ENCODE measurements at places on chromosomes 12 and 14.
A peak's percentile ranks its signal among the peaks of the same experiment; 100 is the strongest.

- DNase-seq: no peak
Measured at GRCh38 chr12:92145481-92145730, 240 bp downstream of the BTG1 start.

DNA sequence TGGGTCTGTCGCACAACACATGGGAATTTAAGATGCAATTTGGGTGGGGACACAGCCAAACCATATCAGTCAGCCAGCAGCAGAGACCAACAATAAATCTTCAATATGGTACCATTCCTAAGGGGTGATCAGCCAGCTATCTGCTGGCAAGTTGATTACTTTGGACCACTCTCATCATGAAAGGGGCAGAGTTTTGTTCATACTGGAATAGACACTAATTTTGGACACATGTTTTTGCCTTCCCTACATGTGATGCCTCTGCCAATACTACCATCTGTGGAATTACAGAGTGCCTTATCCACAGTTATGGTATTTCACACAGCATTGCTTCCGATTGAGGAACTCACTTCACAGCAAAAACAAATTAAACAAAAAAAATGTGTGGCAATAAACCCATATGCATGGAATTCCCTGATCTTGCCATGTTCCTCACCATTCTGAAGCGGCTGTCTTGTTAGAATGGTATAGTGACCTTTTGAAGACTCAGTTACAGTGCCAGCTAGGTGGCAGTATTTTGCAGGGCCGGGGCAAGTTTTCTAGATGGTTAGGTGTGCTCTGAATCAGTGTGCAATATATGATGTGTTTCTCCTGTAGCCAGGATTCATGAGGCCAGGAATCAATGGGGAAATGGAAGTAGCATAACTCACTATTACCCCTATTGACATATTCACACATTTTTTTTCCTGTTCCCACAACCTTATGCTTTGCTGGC is 179.0 kb upstream of the IGF1 start:
- no peak for DNase-seq

DNA sequence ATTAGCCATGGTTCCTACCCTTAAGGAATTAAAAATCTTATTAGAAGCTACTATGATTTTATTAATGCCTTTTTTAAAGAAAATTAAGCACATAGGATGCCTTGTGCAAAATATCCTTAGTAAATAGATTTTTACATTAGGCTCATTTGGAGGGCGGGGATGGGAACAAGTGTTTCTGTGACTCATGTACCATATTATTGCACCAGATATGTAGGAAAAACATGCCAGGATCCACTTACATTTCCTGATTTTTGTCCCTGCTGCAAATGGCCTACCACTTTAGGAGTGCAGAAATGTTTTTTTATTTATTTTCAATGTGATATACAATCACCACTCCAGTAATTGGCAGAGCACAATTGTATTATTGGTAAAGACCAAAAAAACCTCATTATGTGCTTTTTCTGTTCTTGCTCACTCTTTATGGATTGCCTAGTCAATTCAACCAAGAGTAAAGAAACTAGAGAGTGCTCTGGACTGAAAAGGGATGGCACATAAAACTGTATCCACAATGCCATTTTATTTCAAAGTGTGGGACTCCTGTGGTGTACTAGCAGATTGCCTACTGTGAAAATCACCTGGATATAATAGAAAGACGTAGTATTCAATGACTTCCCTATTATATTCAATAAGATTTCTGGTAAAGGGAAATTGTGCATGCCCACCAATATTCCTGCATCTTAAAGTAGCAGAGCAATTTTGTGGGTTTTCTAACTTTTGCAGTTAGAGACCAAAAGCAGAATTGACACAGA is 86.9 kb downstream of the ANO6 start:
- DNase-seq: no peak

DNA sequence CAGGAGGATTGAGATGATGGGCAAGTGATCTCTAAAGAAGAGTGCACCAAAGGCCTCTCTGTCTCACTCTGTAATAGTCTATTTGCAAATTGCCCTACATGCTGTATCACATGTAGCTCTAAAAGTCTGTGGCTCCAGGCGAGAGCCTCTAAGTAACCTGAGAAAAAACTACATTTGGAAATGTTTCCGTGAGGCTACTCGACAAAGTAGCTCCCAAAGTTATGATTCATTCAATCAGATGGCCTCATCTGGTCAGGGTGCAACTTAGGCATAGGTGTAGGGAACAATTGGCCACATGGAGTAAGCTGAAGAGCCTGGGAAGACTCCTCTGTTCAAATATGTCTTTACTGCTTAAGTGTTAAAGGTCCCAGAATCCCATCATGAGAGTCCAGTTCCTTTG is 155.4 kb upstream of the PLEKHG7 start:
- DNase-seq: no peak

DNA sequence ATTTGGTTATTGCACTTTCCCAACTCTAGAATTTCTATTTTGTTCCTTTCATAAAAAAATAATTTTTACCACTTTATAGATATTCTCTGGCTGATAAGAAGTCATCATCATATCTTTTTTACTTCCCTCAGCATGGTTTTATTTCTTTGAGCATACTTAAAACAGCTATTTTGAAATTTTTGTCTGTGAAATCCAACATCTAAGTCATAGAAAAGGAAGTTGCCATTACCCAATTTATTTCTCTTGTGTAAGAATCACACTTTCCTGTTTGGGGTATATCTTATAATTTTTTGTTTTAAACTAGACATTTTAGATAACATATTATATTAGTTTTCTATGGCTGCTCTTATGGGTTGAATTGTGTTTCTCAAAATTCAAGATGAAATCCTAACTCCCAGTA is 400.2 kb upstream of the OR4E1 start:
- DNase-seq: no peak

DNA sequence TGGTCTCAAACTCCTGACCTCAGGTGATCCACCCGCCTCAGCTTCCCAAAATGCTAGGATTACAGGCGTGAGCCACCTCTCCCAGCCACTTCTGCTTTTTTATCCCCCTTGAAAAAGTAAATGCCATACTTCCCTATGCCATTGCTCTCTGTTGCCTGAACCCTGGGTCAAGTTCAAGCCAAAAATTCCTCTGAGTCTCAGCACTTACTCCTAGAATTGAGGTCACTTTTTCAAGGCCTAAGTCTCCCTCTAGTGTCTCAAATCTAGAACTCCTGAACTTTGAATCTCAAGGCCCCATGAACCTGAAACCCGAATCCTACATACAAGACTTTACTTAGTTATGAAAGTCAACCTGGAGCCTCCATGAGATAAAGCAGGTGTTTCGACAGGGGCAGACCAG is 1.4 kb upstream of the APOBEC1 start:
- DNase-seq: no peak

GRCh38 chr12:53160000-53160399 is 20.5 kb upstream of the ZNF740 start:
- DNase-seq: no peak

DNA sequence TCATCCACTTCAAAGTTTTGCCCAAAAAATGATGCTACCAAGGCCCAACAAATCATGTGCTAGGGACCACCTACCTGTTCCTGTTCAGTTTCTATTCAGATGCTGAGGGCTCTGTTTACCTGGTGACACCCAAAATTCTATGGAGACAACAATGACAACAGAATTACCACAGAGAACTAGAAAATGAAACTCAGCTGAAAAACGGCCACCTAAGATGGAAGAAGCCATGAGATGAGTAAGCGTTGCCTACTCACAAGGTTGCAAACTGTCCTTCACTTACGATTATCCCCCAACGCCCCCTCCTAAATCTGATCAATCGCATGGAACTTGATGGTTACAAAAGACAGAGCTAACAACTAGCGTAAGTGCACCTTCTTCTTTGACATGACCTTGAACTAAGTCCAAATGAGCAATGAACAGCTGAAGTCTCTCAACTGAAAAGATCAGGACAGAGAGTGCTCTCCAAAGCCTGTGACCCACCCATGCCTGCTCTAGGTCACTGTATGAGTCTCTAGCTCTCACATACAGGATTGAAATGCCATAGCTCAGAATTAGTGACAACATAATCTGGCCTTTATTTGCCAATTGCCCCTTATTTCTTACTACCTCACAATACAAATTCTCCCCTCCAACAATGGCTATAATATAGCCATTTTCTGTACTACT is at the start of gene RNASE11:
RNASE11 (minus strand) TSS at position 513 of the 666 bp plus-strand sequence.
- no peak for DNase-seq

DNA sequence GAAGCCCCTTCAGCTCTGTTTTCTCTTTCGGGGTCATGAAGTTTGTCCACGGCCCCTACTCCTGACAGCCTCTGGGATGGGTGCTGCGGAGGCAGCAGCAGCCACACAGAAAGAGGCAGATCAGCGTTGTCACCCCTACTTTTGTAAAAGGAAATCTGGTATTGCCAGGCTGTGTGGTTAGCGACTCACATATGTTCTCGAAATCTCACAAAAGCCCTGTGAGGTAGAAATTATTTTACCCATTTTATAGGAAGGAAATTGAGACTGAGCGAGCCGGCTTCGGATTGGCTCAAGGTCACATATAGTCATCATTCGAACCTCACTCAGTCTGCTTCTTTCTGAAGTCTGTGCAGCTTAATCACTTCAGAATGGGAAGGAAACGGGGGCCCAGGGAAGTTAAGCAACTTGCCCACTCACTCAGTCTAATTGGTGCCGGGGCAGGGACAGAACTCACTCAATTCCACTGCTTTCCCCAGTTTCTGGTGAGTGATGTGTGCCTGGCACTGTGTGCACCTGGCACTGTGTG is 1.1 kb upstream of the CKAP4 start:
- no peak for DNase-seq

DNA sequence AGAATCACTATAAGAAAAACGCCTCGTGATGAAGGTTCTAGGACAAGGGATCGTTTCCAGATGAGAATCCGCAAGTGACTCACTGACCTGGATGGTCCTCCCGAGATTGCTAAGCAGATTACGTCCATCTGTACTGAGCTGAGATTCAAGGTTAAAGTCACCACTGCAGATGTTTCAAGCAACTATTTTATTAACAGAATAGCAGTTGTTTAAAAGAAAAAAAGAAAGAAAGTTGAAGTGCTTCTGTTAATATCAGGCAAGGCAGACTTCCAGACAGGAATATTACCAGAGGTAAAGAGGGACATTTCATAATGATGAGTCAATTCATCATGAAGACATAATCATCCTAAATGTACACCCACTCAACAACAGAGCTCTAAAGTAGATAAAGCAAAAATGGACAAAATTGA is 17.9 kb downstream of the PXN start:
- no peak for DNase-seq

- DNase-seq: no peak
Measured at GRCh38 chr14:101026341-101026740, 122.8 kb upstream of the RTL1 start.

- no peak for DNase-seq
Measured at GRCh38 chr12:98238515-98239130, 276.8 kb upstream of the TMPO start.

DNA sequence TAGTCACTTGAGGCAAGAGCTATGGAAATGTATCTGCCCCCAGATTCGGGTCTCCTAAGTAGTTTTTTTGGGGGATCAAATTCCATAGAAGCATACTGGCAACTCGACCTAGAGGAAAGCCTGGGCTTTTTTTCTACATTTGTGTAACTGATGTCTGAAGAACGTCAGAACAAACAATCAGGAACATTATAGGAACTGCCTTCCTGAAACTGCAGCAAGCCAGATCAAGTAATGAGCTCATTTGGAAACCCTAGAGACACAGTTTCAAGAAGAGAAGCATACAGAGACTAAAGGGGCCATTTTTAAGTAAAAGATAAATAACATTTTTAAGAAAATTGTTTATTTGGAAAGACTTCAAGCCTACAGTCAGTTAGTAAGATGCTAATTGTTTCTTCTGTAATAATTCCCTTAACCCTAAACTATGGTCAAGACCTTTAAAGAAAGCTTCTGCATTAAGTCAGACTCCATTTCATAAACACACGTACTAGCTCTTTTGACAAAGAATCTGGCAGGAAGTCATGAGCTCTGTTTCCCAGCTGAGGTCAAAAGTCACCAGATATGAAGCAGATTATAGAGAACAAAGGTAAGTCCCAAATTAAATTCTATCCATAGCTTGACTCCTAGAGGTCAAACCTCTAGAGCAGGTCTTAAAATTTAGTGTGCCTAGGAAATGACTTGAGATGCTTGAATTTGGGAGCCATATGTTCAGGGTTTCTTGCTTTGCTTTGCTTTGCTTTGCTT is 112.8 kb downstream of the EGLN3 start:
- no peak for DNase-seq

- DNase-seq: no peak
Measured at GRCh38 chr12:1573960-1574864, 20.2 kb downstream of the FBXL14 start.

- peak; percentile 54 for DNase-seq
Measured at GRCh38 chr14:69354383-69355153, 43.5 kb downstream of the ERH start.

DNA sequence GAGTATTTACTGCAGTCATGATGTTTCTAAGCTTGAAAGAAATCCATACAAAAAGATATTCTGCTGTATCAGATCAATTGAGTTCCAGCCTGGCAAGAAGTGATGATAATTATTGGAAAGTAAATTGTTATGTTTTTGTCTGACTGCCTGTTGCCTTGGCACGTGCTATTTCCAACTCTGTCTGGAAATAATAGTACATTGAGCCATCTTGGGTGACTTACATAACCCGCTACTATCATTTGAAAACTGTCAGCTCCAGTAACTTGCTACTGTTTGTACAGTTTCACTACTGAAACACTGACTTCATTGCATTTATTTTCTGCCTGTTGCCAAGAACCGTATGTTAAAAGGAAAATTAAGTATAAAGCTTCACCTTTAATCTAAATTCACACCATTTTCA is 318.6 kb downstream of the ITPR2 start:
- no peak for DNase-seq

DNA sequence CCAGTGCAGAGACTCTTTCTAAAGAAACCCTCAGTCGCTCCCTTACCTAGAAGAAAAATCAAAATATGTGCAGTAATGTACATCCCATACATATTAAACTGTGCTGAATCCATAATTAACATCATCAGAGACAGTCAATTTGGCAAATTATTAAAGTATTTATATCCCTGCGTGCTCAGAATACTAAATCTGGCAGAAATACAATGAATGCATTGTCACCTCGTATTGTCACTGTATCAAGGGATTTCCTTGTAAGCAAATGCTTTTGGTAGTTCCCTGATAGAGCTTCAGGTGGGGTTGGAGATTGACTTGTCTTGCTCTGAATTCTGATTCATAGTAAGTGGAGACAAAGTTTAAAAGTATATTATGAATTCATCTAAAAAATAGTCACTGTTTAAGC is 319.1 kb downstream of the PPFIA2 start:
- no peak for DNase-seq

Measured in activated CD4-positive, alpha-beta T cell treated with anti-CD3 and anti-CD28 coated beads for 24 hours (primary cell).